ENCODE measurements at places on chromosomes 6 and 20.

DNA sequence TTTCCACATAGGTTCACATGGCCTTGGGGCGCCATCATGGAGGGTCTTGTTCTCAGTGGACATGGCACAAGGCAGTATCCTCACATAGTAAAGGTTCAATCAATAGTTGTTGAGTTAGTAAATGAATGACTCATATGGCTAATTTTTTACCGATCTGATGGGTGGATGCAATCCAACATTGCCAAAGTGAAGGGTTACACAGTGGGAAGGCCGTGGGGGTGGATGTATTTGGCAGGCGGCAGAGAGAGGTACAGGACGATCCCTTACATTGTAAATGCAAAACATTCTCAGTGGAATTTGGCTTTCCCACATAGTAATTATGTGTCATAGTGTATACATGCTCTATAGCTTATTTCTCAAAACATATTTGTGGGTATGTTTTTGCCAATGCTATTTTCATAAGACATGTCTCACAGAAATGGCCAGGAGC lies 21.0 kb upstream of the PDE7B start:
- DNase-seq = no peak

GRCh38 chr6:22421198-22421597 lies 124.4 kb upstream of the PRL start:
- no peak for DNase-seq

DNA sequence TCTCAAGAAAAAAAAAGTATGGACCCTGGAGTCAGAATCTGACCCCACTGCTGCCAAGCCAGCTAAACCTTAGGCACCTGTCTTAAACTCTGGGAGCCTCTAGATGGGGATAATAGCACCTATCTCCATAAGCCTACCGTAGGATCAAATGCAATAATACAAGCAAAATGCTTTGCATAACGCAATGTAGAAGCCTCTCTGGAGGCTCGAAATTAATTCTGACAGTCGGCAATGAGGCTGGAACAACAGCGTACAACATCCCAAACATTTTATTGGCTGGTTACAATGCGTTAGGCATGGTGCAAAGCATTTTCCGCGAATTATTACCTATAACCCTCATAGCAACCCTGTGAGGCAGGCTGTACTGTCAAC lies 521 bp downstream of the CDK5RAP1 start:
- no peak for DNase-seq

DNA sequence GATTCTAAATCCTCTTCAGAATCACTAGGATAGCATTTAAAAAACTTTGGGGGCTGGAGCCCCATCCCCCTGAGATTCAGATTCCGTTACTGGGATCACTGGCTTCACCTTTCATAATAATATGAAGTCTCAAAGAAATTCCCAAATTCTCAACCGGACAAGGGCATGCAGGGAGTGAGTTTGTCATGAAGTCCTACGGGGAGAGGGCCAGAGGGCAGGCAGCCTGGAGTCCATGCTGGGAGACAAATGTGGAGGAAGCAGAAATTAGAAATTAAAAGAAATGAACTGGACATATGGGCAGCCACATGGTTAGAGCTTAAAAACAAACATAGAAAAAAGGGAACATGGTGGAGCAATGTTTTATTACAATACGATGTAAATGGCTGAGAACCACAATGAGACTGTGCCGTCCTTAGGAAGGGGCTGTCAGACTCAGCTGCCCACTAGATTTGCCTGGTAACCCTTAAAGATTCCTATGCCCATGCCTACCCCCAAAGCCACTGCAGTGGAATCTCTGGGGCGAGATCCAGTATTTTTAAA lies 142.6 kb downstream of the CEBPB start:
- DNase-seq = no peak

GRCh38 chr6:153553627-153554026 lies 422.5 kb upstream of the RGS17 start:
- no peak for DNase-seq

- no peak for DNase-seq
Observed at GRCh38 chr6:69202768-69203167, 567.7 kb downstream of the ADGRB3 start.

DNA sequence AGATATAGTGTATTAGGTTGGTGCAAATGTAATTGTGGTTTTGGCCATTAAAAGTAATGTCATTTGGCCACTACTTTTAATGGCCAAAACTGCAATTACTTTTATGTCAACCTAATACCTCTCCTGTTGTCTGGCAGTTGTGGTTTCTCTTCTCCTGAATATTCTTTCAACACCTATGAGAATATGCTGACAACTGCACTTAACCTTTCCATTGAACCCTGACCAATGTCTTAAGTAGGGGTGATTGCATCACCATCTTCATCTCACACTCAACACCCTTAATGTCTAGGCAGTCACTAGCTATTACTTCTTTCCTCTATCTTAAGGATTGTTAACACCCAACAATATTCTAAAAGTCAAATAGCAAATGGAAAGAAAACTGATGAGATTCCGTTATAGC lies 200.5 kb upstream of the HSF2 start:
- DNase-seq = no peak

GRCh38 chr20:18989736-18990474 lies 176.3 kb downstream of the SCP2D1 start:
- no peak for DNase-seq

- no peak for DNase-seq
Observed at GRCh38 chr6:129525055-129525454, 184.9 kb downstream of the ARHGAP18 start.

DNA sequence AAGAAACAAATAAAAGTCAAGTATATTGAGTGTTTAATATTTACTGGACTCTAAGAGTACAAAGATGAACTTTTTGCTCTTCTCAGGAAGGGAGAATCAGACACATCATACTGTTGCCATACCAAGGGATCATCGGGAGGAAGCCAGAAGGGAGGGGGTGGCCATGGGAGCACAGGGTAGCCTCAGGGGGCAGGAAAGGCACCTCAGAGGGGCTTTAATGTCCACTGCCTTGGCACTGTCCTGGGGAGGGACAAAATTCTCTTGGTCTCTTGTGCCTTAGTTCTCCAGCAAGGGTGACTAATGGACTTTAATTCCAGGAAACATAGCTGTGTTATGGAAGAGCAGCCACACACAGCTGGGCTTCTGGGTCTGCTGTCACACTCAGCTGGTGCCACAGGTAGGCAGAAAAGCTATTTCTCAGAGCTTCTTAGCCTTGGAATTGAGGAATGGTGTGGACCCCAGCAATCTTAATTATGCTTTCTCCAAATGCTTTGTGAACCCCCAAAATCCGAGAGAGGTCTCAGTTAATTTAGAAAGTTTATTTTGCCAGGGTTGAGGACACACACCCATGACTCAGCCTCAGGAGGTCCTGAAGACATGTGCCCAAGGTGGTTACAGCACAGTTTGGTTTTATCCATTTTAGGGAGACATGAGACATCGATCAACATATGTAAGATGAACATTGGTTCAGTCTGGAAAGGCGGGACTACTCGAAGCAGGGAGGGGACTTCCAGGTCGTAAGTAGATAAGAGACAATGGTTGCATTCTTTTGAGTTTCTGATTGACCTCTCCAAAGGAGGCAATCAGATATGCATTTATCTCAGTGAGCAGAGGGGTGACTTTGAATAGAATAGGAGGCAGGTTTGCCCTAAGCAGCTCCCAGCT lies 53.2 kb downstream of the MRAP2 start:
- no peak for DNase-seq

GRCh38 chr20:40813029-40813431 lies 124.0 kb upstream of the MAFB start:
- no peak for DNase-seq

DNA sequence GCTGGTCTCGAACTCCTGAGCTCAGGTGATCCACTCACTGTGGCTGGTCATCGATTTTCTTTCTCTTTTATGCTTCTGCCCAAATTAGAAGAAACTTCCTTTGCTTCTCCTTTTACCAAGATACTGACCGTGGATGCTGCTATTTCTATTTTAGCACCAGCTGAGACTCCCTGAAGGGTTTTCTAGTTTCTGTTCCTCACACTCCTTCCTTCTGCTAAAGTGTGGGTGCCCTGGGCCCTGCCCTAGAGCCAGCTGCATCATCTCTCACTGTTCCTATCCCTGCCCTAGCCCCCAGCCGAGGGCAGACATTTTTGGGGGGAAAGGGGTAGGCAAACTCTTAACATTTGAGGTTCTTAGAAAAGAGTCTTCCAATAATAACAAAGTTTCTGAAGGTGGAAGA lies 6.3 kb downstream of the SMOC2 start:
- DNase-seq = no peak

DNA sequence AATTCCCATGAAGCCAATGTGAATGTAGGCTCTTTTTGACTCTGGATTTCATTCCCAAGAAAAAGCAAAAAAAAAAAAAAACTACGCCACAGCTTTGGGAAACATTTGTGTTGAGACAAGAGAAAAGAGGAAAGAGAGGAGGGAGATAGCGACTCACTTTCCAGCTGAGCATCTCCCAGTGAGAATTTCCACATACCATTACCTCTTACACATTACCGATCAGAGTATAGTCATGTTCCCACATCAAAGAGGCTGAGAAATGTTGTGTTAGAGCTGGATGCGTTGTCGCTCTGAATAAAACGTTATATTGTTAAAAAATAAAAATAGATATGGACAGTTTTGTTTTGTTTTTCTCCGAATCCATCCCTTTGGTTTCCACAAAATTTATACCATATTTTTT lies 1019.3 kb upstream of the ADGRB3 start:
- no peak for DNase-seq

GRCh38 chr6:46993846-46994245 lies 48.3 kb downstream of the ADGRF1 start:
- DNase-seq = no peak

- no peak for DNase-seq
Observed at GRCh38 chr20:51211191-51211590, 188.3 kb upstream of the KCNG1 start.

GRCh38 chr6:114068116-114068515 lies 97.2 kb upstream of the HDAC2 start:
- no peak for DNase-seq

- DNase-seq = no peak
Observed at GRCh38 chr6:44250067-44250717, 3.3 kb downstream of the HSP90AB1 start.

GRCh38 chr6:75094614-75095200 lies 111.1 kb downstream of the COL12A1 start:
- DNase-seq = no peak

GRCh38 chr20:33239979-33240736 lies 4.4 kb downstream of the BPIFA1 start:
- DNase-seq = no peak

DNA sequence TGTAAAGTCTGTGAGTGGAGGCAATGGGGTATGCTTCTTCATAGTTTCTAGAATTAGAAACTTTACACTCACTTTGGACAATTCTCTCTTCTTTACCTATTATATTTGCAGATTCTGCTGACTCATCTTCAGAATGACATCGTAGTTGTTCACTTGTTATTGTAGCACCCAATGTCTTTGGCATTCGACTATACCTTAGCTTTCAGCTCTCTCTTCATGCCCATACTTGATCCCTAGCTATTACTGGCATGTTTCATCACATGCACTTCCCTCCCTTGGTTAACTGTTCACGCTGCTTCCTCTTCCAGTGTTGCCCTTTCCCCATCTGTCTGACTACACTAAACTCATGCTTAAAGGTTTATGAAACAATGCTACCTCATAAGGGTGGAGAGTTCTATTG lies 298.1 kb upstream of the TCF21 start:
- DNase-seq = no peak

DNA sequence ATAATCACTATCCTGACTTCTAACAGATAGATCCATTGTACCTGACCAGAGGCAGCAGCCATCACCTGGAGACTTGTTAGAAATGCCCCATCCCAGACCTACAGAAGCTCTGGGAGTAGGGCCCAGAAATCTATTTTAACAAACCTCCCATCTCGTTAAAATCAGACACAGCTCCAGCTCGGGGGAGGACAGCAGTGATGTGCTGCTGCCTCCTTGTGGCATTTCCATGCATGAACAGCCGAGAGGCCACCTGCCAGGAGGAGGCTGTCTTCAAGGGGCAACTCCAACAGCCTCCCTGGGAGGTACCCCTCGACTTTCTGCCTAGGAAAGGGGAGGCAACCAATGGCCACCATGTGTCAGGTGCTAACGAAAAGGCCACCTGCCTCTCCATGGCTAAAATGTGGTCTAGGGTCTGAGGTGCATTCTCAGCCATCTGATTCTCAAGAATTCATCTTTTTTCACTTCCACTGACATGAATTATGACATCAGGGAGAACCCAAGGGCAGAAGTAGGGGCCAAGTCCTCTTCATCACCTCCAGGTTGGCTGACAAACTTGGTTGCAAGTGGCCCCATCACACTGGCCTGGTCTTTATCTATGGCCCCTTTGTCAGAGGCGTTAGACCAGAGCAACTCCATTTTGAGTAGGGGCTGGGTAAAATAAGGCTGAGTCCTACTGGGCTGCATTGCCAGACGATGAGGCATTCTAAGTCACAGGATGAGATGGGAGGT lies 12.2 kb upstream of the KCNK15 start:
- DNase-seq = peak; percentile 28

DNA sequence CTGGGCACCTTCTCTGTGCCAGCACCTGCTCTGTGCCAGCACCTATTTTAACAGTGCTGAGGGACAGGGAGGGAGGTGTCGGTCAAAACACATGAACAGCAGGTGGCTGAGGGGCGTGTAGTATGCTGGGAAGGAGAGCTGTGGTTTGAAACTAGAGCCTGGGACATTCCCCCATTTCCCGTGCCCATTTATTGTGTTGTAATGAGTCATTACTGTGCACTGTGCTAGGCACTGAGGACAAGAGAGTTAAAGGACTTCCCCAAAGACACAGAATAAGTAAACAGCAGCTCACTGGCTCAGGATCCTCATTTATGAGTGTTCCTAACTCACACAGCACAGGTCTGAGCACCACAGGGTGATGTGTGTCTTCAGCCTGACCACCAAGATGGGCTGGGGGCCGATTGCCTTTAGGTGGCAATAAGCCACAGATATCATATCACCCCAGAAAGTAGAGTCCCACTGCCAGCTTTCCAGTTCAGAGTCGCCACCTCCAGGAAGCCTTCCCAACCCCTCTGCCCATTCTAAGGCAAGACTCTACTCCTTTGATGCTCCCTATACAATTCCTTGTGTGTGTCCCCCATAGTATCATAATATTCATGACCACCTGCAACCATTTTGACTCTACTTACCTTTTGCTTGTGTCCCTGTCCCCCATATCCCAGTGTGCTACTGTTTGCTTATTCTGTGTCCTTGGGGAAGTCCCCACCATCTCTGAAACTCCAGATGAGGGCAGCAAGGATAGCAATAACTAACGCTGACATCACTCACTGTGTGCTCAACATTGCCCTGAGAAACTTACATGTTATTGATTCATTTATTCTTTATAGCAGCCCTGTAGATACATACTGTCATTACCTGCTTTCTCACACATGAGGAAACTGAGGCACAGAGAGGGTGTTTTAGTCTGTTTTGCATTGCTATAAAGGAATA lies 87.3 kb downstream of the TOX2 start:
- no peak for DNase-seq

GRCh38 chr6:77249560-77249959 lies 213.7 kb downstream of the HTR1B start:
- no peak for DNase-seq

DNA sequence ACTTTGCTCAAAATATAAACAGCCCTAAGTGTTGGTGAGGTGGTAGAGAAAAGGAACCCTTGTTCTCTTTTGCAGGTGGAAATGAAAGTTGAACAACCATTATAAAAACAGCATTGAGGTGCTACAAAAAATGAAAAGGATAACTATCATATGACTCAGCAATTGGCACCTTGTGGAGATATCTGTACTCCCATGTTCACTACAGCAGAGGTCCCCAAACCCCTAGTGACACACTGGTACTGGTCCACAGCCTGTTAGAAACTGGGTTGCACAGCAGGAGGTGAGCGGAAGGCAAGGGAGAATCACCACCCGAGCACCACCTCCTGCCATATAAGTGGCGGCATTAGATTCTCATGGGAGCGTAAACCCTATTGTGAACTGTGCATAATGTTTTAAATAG lies 267.4 kb upstream of the THEMIS start:
- DNase-seq = no peak
